Naive thymus-derived CD8-positive, alpha-beta T cell (primary cell): ENCODE measurements at places on chromosomes 3 and 15.

DNA sequence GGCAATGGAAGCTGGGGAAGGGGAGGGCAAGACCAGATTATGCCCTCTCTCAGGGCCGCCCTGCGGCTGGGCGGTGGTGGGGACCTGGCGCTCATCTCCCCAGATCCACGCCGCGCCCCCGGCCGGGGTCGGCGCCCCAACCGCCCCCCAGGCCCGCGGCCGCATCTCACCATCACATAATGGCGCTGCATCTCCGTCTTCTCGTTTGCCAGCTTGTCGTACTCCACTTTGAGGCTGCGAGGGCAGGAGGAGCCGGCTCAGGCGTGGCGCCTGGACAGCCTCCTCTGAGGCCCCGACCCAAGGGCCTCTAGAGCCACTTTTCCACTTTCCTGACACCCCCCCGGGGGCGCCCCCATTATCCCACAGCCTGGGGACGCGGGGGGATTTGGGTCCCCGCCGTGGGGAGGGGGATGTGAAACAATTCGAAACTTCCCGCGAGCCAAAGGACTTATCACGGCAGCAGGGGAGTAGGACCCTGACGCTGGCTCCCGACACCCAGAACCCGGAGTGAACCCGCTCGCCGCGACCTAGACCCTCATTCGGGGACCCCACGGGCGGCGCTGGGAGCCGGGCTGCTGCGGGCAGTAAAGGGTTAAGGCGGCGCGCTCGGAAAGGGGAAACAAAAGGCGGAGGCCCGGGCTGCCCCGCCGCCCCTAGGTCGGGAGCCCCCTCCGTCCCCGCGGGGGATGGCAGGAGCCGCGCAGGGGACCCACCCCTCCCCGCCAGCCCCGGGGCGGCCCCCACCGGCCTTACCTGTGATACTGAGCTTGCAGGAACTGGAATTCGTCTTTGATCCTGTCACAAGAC is 2.1 kb downstream of the TLE3 start:
- peak overlapping the region; percentile 100 for H3K4me3 ChIP-seq
- H3K36me3 ChIP-seq, result peaks cover 17% of the 10 kb centered on the region
- peaks cover 2% of the 10 kb centered on the region for H3K27me3 ChIP-seq
- DNase-seq, result no peak

DNA sequence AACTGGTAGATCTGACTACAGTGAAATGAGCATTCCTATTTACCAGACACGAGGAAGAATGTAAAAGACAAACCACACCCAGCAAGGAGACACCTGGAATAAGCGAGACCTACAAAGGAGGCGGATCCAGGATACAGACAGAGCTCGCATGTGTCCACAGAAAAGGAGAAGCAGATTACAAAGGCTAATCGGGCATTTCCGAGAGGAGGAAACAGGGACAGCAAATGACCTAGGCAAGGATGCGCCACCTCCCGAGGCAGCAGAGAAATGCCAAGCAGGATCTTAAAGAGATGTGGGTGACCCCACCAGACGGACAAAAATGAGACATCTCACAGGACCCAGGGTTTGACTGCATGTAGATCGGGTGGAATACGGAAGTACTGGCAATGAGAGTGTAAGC is 63.2 kb upstream of the IQSEC1 start:
- no peak overlapping the region for H3K27ac ChIP-seq
- no peak for DNase-seq
- H3K27me3 ChIP-seq, result peaks cover 11% of the 10 kb centered on the region
- peaks cover 8% of the 10 kb centered on the region for H3K4me1 ChIP-seq
- no peaks in the 10 kb centered on the region for H3K36me3 ChIP-seq
- no peak overlapping the region for H3K4me3 ChIP-seq

- no peaks in the 10 kb centered on the region for H3K36me3 ChIP-seq
- peaks cover 16% of the 10 kb centered on the region for H3K4me1 ChIP-seq
- no peaks in the 10 kb centered on the region for H3K27me3 ChIP-seq
- no peak overlapping the region for H3K27ac ChIP-seq
- H3K4me3 ChIP-seq, result no peak overlapping the region
These were observed 48.6 kb upstream of the KLF13 start for GRCh38 chr15:31278061-31278445.

GRCh38 chr3:15367059-15367458 is 34.7 kb upstream of the SH3BP5 start:
- no peak overlapping the region for H3K4me3 ChIP-seq
- H3K27ac ChIP-seq, result peak overlapping the region; percentile 17
- H3K4me1 ChIP-seq, result peaks cover 35% of the 10 kb centered on the region
- no peaks in the 10 kb centered on the region for H3K36me3 ChIP-seq
- no peak for DNase-seq
- peaks cover 3% of the 10 kb centered on the region for H3K27me3 ChIP-seq

DNA sequence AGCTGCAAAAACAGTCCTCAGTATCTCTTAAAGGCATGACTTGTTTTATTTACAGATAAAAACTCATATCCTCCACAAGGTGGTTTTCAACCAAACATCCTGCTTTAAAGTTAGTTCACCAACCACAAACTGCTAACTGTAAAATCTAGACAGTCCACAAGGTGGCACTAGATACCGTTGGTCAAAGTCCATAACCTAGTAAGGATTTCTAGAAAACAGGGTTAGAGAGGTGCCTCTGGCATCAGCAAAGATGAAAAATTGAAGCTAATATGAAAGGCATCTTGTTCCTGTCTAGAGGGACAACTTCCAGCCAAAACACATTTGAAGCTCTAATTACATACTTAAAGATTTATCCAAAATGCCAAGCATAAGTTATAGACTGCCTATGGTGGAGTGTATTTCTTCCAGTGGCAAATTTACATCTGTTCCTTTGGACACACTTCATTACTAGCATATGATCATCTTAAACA is 56.0 kb downstream of the ZMAT3 start:
- peaks cover 5% of the 10 kb centered on the region for H3K36me3 ChIP-seq
- H3K4me3 ChIP-seq, result no peak overlapping the region
- peak; percentile 71 for DNase-seq
- H3K4me1 ChIP-seq, result peaks cover 5% of the 10 kb centered on the region

DNA sequence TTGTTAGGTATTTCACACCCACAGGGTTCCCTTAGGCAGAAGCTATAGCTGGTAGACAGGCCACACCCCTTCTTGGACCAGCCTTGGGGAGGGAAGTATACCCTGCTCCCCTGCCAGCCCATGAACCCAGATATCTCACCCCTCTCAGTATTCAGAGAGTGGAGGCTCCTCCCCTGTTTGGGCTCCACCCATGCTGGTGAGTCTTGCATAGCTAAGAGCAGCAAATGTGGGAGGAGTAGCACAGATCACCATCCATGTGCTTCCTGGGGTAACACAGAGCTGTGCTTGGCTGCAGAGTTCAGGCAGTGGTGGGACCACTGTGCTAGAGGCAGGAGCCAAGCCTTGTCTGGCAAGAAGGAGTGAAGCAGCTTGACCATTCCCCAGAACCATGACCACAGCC is 427.2 kb downstream of the ZIC1 start:
- no peaks in the 10 kb centered on the region for H3K4me1 ChIP-seq
- H3K4me3 ChIP-seq, result no peak overlapping the region
- no peaks in the 10 kb centered on the region for H3K36me3 ChIP-seq
- H3K27ac ChIP-seq, result no peak overlapping the region

GRCh38 chr3:149234671-149235245 is 13.1 kb upstream of the CP start:
- no peak for DNase-seq
- H3K27me3 ChIP-seq, result peaks cover 15% of the 10 kb centered on the region
- no peak overlapping the region for H3K4me3 ChIP-seq

GRCh38 chr3:22443571-22444233 is 692.7 kb upstream of the ZNF385D start:
- no peaks in the 10 kb centered on the region for H3K4me1 ChIP-seq
- no peak overlapping the region for H3K27ac ChIP-seq
- no peak for DNase-seq
- no peaks in the 10 kb centered on the region for H3K27me3 ChIP-seq

GRCh38 chr3:30141178-30141581 is 465.2 kb upstream of the TGFBR2 start:
- no peaks in the 10 kb centered on the region for H3K4me1 ChIP-seq
- H3K27ac ChIP-seq, result no peak overlapping the region
- H3K4me3 ChIP-seq, result no peak overlapping the region
- H3K27me3 ChIP-seq, result no peaks in the 10 kb centered on the region
- no peak for DNase-seq

DNA sequence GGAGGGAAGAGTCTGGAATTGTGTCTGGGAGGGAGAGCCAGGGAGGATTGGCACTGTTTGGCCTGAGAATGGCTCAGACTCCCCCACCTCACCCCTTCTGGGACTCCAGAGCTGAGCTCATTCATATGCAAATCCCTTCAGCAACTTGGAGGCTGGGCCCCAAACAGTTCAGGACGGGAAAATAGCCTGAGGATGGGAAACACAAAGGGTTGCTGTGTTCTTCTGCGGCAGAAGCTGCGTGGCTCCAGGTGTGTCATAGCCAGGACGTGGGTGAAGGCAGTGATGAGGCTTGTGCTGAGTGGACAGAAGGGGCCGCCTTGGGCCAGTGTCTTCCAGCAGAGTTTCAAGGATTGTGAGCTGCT is 16.6 kb downstream of the MASP1 start:
- no peak for DNase-seq
- no peaks in the 10 kb centered on the region for H3K36me3 ChIP-seq
- no peaks in the 10 kb centered on the region for H3K4me1 ChIP-seq
- H3K27me3 ChIP-seq, result peaks cover 12% of the 10 kb centered on the region

- H3K4me3 ChIP-seq, result no peak overlapping the region
- H3K27ac ChIP-seq, result no peak overlapping the region
- H3K4me1 ChIP-seq, result no peaks in the 10 kb centered on the region
- no peaks in the 10 kb centered on the region for H3K36me3 ChIP-seq
- DNase-seq, result no peak
These were observed 44.9 kb upstream of the TMC3 start for GRCh38 chr15:81418891-81419290.

GRCh38 chr3:56086355-56086754 is 381.9 kb downstream of the ERC2 start:
- H3K36me3 ChIP-seq, result no peaks in the 10 kb centered on the region
- H3K27me3 ChIP-seq, result peaks cover 4% of the 10 kb centered on the region
- H3K4me1 ChIP-seq, result no peaks in the 10 kb centered on the region
- DNase-seq, result no peak

- H3K36me3 ChIP-seq, result no peaks in the 10 kb centered on the region
- no peak overlapping the region for H3K27ac ChIP-seq
- H3K4me3 ChIP-seq, result no peak overlapping the region
- no peak for DNase-seq
These were observed 66.6 kb upstream of the ARL8B start for GRCh38 chr3:5055357-5056110.

DNA sequence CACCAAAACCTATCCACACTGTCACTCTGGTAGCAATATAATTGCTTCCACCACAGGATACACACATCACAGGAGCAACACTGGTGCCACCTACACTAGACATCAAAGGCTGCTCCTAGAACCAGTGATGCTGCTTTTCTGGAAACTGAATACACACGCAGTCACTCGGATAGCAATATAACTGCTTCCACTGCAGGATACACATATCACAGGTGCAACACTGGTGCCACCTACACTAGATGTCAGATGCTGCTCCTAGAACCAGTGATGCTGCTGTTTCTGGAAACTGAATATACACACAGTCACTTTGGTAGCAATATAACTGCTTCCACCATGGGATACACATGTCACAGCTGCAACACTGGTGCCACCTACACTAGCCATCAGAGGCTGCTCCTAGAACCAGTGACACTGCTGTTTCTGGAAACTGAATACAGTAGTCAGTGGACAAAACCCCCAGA is 6.9 kb upstream of the TNFSF10 start:
- no peak for DNase-seq
- H3K27ac ChIP-seq, result peak overlapping the region; percentile 14
- H3K27me3 ChIP-seq, result no peaks in the 10 kb centered on the region

DNA sequence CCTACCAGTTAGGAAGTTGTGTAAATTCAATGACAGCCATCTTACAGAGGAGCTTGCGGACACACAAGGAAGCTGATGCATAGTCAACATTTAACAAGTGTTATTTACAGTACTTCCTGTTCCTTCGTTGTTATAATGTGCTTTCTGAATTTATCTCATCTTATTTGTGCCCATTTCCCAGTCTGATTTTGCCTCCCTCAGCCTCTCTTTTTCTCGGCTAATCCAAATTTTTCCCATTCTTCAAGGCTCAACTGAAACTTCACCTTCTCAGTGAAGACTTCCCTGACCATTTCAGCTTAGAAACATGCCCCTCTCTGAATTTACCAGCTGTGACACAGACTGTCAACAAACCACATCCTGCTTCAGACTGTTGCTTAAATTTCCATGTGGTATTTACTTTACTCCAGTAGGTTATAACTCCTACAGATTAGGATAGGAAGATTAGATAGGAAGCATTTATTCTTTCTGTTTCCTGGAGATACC is 55.7 kb upstream of the CP start:
- no peak for DNase-seq
- peaks cover 8% of the 10 kb centered on the region for H3K4me1 ChIP-seq
- H3K27me3 ChIP-seq, result no peaks in the 10 kb centered on the region
- peak overlapping the region; percentile 92 for H3K27ac ChIP-seq

DNA sequence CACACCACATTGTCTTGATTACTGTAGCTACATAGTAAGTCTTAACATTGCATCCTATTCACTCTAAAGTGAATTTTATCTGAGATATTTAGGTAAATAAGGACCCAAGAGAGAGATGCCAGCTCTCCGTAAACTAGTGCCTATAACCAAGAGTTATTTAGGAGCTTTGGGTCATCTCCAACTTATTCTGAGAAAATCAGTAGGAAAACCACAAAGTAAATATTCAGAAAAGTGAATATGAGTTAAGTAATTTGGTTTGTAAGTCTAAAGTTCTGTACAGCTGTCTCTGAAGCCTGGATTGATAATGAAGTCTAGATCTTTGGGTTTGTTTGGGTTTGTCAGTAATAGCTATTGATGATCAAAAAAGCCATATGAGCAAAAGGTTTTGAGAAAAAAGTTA is 120.0 kb downstream of the FNDC3B start:
- no peaks in the 10 kb centered on the region for H3K36me3 ChIP-seq
- no peak overlapping the region for H3K4me3 ChIP-seq
- DNase-seq, result no peak
- no peak overlapping the region for H3K27ac ChIP-seq
- H3K27me3 ChIP-seq, result no peaks in the 10 kb centered on the region

- peak overlapping the region; percentile 95 for H3K27ac ChIP-seq
- peak overlapping the region; percentile 82 for H3K4me3 ChIP-seq
- H3K27me3 ChIP-seq, result no peaks in the 10 kb centered on the region
- H3K36me3 ChIP-seq, result peaks cover 10% of the 10 kb centered on the region
These were observed 74.6 kb upstream of the ACAD9 start for GRCh38 chr3:128804811-128805155.

DNA sequence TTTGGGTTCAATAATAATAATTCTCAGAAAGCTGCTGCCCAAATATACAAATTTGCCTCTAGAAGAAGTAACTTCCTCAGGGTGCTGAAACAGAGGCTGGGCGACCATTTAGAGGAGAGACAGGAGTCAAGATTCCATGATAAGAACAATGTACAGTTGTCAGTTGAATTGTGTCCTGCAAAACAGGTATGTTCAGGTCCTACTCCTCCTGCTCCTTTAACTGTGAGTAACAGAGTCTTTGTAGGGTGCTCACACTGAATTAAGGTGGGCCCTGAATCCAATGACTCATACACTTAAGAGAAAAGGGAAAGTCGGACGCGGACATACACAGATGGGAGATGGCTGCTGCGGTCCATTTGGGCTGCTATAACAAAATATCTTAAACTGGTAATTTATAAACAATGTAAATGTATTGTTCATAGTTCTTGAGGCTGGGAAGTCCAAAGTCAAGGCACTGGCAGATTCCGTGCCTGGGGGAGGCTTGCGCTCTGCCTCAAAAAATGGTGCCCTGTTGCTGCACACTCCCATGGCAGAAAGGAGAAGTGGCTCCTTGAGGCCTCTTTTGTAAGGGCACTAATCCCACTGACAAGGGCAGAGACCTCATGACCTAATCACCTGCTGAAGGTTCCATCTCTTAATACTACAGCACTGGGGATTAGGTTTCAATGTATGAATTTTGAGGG is 55.1 kb downstream of the MB21D2 start:
- H3K27ac ChIP-seq, result no peak overlapping the region
- no peaks in the 10 kb centered on the region for H3K27me3 ChIP-seq
- H3K36me3 ChIP-seq, result no peaks in the 10 kb centered on the region
- no peak overlapping the region for H3K4me3 ChIP-seq
- no peak for DNase-seq
- peaks cover 4% of the 10 kb centered on the region for H3K4me1 ChIP-seq
